PC-3 (cell line): ENCODE measurements at places on chromosomes 4 and X. TPM values are rescaled to one million over a fixed set of nuclear protein-coding genes. Genes with fewer than 3 reads are reported as not detected.
A peak's percentile ranks its signal among the peaks of the same experiment; 100 is the strongest.

GRCh38 chr4:83356899-83357661, 22.4 kb upstream of the HPSE start:
- peak; percentile 92 for DNase-seq

DNA sequence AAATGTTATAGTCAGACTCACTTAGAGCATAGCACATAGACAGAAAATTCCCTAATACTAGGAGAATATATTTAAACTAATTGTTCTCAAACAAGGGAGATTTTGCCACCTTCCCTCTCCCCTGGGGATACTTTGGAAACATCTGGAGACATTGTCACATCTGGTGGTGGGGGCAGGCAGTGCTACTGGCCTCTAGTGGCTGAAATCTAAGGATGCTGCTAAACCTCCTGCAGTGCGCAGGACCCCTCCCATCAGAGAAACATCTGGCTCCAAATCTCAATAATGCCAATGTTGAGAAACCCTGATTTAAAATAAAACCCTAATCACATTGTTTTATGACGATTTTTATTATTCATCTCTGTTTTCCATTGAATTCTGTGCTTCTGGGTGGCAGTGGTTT, 244.9 kb downstream of the FRMPD4 start:
- peak; percentile 4 for DNase-seq

BOD1L1 gene
- 22.0 and 27.2 TPM in 2 replicates for total RNA-seq

ASB12 gene
- not detected in 2 replicates for total RNA-seq

GRCh38 chr4:80814266-80814665, 216.2 kb upstream of the BMP3 start:
- no peak for DNase-seq

DNA sequence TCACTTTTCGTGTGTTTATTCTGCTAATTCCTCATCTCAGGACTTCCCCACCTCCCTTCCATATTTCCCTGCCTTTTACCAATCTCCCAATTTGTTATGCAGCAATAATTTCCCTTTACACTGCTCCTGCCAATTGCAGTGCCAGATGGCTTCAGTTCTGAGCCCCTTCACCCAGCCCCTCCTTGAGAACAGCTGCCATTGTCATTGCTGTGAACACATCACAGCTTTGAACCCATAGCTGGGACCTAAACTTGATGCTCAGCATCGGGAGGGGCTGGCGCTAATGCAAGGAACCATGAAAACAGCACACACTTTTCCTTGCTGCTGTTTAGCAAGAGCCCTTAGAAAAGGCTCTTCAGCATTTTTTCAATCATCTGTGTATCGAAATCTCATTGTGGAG, 104.9 kb downstream of the ALPK1 start:
- no peak for DNase-seq

- DNase-seq, result no peak
Measured at GRCh38 chr4:144509088-144510015, 136.6 kb upstream of the HHIP start.

DNA sequence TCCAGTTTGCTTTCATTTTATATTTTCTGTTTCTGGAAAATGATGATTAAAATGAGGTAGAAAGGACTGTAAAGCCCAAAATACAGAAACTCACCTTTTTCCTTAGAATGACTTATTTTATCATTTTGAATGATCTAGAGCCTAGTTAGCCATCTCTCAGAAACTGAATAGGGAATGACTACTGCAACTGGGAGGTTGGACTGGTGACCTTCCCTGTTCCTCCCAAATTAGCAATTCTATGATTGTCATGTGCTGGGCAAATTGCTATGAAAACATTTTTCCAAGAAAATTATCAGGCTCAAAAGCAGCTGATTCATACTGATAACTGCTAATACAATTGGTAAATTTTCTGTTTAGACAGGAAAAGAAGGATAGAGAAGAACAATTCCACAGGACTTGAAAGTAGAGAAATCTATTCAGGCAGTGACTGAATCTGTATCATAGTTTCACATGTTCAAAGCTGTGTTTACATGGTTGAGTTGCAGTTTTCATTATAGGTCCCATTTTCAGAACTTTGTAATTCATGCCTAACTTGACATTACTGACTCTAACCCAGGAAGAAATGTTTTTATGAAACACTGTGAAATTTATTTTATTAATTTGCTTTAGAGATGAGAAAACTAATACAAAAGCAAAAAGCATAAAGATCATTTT, 43.4 kb upstream of the SEC24B start:
- no peak for DNase-seq

DNA sequence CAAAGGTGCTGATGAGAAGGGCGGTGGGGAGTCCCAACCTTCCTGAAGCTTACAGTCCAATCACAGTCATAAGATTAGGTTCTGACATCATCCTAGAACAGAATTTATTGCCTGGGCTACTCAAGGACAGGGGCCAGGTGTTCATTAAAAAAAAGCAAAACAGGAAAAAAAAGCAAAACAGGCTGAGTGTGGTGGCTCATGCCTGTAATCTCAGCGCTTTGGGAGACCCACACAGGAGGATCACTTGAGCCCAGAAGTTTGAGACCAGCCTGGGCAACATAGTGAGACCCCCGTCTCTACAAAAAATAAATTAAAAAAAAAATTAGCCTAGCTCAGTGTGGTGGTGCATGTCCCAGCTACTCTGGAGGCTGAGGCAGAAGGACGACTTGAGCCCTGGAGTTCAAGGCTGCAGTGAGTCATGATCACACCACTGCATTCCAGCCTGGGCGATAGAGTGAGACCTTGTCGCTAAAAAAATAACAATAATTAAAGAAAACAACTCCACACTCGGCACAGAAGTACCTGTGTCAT, 3.0 kb downstream of the RAB9A start:
- DNase-seq, result no peak

DNA sequence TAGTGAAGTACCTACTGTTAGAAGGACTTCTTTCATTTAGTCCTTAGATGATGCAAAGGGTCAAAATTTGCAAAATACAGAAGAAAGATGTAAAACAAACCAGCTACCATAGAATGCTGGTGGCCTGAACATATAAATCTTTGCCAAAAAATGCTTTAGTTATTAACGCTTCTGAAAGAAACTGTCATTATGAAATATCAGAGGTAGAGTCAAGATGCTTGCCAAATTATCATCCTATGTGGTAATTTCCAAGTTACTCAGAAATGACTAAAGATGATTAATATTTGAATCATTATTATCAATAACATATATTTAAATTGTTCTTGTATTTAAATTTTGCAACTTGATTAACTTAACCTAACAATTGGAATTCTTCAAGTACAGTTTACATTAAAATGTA, 588.4 kb upstream of the FAM241A start:
- DNase-seq, result peak; percentile 29

DNA sequence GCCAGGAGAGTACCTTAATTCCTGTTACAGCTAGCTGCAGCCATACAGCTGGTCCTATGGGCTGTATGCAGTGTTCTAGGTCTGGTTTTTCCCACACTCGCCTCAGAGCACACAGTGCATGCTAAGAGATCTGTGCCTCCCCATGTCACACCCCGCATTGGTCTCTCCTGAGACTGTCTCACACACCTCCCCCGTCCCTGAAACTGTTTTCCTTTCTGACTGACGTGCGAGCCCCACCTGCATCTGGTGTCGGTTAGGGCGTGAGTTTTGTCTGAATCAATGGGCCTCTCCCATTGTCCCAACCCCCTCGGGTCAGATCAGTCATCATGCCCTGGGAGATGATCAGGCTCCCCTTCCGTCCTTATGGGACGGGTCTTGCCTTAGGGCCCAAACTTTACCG, 3.4 kb upstream of the UGT8 start:
- no peak for DNase-seq

DNA sequence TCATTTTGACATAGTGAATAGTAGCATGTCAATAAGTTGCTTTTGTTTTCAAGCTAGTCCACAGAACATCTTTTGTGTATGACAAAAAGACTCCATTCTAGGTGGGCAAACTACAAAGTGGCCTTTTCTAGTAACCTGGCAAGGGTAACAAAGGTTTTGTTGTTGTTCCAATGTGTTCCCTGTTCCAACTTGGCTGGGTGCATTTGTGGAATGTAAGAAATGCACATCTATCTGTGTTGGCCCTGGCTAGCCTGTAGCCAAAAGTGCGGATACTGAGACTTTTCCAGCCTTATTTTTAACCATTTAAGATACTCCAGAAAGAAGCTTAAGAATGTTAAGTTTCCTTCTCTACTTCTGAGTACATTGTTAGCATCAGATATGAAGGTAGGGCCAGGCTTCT, 118.7 kb upstream of the CHRDL1 start:
- no peak for DNase-seq

- DNase-seq, result no peak
Measured at GRCh38 chr4:1291996-1292702, 2.5 kb downstream of the MAEA start.

GRCh38 chr4:184448821-184449220, 25.5 kb downstream of the IRF2 start:
- no peak for DNase-seq

DNA sequence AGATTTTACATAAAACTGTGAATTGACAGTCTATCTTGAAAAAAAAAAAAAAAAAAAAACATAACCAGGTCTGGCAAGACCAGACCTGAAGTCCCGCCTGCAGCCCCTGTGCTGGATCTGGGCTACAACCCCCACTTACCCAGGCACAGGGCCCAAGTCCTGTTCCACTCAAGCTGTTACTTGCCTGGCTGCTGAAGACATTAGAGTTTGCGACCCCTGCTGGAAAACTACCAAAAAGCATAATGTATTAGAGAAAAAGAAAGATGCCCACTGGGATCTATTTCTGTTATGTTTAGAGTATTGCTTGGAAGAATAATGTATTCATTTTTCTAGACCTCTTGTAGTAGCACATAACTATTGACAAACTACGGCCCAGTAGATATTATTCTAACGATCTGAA, 4.7 kb downstream of the HS3ST1 start:
- DNase-seq, result peak; percentile 6

- no peak for DNase-seq
Measured at GRCh38 chr4:175143116-175143515, 225.0 kb downstream of the ADAM29 start.

BMX gene
- total RNA-seq, result not detected in 2 replicates

DNA sequence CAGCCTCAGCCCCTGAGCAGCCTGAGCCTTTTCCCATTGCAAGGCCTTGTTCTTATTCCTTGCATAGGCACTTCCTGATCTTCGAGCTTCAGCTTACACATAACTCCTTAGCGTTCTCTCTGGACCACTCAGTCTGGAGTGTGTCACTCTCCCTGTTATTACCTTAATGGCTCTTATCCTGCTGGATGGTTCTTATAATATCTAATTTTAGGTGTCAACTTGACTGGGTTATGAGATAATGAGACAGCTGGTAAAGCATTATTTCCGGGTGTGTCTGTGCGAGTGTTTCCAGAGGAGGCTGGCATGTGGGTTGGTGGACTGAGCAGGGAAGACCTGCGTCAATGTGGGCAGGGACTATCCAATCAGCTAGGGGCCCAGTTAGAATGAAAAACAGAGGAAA, 75.7 kb downstream of the HAUS3 start:
- DNase-seq, result no peak

DNA sequence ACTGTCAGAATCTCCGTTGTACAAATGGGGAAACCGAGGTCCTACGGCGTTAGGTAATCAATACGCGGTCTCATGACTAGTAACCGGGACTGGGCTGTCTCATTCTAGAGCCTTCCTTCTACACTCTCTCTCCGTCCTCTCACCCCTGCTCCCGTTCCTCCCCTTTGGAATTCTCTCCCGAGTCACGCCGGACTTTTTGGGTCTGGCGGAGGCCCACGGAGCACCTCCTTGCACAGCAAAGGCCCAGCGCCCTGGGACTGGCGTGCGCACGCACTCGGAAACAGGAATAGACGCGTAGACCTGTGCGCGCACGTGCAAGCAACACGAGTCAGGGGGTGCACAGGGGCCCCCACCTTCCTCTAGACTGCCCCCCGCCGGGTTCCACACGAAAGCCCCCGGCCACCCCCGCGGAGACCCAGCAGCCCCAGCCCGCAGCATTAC, 361 bp downstream of the QDPR start:
- DNase-seq, result peak; percentile 34

DNA sequence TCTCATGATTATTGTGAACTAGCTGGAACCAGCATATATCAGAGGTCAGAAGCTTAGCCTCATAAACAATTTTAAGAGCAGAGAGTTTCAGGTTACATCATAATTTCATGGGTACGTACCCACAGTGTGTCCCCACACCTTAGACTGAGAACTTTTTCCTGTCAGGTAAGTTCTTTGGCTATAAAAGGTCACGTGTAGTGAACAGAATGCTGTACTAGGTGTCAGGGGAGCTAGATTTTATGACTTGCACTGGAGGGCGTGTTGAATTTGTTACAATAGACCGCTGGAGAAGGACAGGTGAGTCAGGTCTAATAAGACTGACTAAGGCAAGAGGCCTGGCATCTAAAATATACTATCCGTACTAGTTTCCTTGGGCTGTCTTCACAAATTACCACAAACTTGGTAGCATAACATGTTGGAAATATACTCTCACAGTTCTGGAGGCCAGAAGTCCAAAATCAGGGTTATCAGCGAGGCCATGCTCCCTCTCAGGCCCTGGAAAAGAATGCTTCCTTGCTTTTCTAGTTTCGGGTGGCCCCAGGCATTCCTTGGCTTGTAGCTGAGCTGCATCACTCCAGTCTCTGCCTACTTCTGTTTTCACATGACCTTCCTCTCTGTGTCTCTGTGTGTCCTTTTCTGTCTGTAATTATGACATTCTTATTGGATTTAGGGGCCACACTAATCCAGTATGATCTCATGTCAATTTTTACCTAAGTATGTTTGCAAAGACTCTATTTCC, 512.0 kb upstream of the NR3C2 start:
- DNase-seq, result peak; percentile 76

CLTRN gene
- total RNA-seq, result 6.1 and 9.1 TPM in 2 replicates

DNA sequence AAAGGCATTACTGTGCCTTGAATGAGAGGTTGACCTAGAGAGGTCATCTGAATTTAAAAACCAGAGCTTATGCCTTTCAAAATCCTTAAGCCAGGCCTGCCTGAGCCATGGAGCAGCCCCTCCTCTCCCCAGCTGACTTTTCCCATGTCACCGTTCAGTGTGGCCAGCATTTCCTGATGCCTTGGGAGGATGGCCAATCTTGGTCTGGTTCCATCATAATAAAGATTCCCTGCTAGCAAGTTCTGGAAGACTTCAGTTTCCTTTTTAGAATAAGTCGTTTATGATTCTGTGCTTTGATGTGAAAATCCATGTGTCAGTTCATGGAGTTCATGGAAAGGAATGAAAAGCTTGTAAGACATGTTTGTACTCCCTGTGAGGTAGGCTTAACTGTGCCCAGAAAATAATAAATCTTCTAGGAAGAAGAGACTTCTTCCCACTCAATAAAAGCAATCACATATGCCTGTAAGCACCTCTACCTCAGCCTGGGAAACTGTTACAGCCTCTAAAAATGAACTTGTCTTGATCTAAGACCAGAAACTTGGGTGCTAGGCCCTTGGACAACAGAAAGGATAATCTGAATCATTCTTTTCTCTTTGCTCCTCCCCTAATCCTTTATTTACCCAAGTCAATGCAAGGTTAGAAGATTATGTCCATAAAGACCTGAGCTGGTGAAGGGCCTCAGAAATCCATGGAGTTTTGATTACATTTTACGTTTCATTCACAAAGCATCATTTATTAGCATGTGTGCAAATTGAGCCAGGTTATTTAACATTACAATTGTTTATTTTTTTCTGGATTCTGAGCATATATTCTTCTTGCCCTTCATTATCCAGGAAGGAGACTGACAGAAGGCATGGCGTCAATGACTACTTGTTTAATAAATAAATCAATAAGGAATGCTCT, 84.0 kb upstream of the TBC1D9 start:
- DNase-seq, result no peak
